ENCODE measurements at places on chromosomes 6 and 20.

- H3K4me1 ChIP-seq: no peaks in the 10 kb centered on the region
- H3K27me3 ChIP-seq: no peaks in the 10 kb centered on the region
- no peak for DNase-seq
Observed at GRCh38 chr6:14533446-14533845, 415.9 kb downstream of the CD83 start.

DNA sequence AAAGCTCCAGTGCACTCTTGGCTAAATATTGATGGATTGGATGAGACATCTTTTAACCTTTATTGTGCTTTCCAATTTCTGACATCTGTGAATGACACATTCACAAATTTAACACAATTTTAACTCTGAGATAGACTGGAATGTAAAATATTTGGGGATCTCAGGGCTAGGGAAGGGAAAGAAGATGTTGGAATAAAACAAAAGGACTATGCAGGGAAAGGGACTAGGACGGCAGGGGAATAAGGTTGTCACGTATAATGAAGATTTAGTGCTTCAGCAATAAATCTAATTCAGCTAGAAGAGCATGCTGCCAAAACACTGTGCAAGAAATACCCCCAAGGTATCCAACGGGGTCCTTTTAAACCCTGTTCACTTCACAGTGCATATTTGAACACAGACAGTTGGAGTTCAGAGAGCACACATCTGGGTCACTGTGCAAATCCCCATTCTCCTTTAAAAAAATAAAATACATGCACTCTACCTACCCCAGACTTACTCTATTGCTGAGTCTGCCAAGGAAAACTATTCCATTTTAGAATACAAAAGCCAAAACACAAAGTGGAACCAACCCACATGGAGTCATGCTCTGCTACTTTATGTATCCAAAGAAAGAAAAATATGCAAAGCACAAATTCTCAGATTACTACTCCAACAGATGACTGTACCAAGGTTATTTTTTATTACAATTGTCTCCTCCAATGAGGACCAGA, 151.0 kb upstream of the RSPO3 start:
- H3K4me1 ChIP-seq: peaks cover 8% of the 10 kb centered on the region
- DNase-seq: no peak
- no peaks in the 10 kb centered on the region for H3K27me3 ChIP-seq
- H3K4me3 ChIP-seq: no peak overlapping the region
- no peak overlapping the region for H3K27ac ChIP-seq
- no peaks in the 10 kb centered on the region for H3K36me3 ChIP-seq

GRCh38 chr20:33825340-33826269, 14.5 kb downstream of the CHMP4B start:
- no peaks in the 10 kb centered on the region for H3K27me3 ChIP-seq
- H3K36me3 ChIP-seq: no peaks in the 10 kb centered on the region
- peak overlapping the region; percentile 65 for H3K27ac ChIP-seq
- no peak for DNase-seq
- no peak overlapping the region for H3K4me3 ChIP-seq
- peaks cover 22% of the 10 kb centered on the region for H3K4me1 ChIP-seq

- H3K4me1 ChIP-seq: peaks cover 24% of the 10 kb centered on the region
- H3K36me3 ChIP-seq: no peaks in the 10 kb centered on the region
- peak; percentile 34 for DNase-seq
- H3K27me3 ChIP-seq: peaks cover 13% of the 10 kb centered on the region
Observed at GRCh38 chr6:143936778-143937667, 71.0 kb downstream of the PLAGL1 start.

- H3K36me3 ChIP-seq: no peaks in the 10 kb centered on the region
- no peaks in the 10 kb centered on the region for H3K4me1 ChIP-seq
- no peak overlapping the region for H3K4me3 ChIP-seq
- H3K27ac ChIP-seq: no peak overlapping the region
- no peaks in the 10 kb centered on the region for H3K27me3 ChIP-seq
- no peak for DNase-seq
Observed at GRCh38 chr6:137033828-137034227, 10.9 kb downstream of the IL20RA start.

GRCh38 chr6:390914-391558, 516 bp upstream of the IRF4 start:
- peak; percentile 77 for DNase-seq
- peaks cover 75% of the 10 kb centered on the region for H3K27me3 ChIP-seq
- H3K4me3 ChIP-seq: peak overlapping the region; percentile 72
- H3K27ac ChIP-seq: no peak overlapping the region
